ENCODE measurements at places on chromosomes 2 and 18.

GRCh38 chr18:69088973-69089372 is 291.1 kb downstream of the CCDC102B start:
- DNase-seq = no peak

DNA sequence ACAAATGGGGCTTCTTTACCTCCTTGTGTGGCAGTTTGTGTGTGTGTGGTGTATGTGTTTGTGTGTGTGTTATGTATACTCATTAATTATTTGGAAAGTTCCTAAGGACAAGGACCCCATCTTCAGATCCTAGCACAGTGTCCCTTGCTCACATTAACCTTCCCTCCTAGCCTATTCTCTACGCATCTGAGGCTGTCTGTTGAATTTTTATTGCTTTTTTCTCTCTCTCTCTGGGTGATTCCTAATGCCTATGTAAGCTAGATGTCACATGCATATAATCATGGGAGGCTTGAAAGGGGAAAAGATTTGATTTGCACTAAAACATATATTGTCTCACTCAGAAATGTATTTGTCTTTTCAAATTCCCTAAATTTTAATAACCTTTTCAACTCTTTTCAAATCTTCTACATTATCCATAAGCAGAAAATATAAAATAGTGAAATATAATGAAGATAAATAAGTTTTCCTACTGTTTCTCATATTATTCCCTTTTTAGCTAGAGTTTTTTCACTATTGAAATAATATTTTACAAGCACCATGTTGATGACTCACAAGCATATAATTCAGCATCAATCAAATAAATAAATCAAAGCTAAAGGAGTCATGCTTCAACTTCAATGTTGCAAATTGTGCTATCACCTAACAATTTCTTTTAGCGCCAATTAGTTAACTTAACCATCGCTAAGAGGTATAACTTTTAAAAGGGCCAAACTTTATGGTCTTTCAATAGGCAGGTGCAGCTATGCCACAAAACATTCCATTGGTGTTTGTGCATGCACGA is 199.0 kb upstream of the ERBB4 start:
- no peak for DNase-seq

DNA sequence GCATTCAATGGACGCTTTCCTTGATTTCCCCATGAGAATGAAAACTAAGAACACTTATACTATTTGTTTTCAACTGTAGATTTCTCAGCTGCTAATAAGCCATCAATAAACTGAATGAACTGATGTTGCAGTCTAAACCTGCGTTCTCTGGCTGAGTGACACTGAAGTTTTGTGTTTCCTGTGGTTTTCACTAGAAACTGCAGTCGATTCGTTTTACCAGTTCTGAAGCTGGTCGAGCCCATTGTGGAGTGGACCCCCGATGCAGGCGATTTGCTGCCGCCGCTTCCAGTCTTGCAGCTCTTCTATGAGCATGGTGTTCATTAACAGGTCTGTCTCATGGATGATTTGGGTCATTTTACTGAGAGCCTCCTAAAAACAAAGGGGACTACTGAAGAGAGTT is 50.6 kb upstream of the STAT1 start:
- no peak for DNase-seq

DNA sequence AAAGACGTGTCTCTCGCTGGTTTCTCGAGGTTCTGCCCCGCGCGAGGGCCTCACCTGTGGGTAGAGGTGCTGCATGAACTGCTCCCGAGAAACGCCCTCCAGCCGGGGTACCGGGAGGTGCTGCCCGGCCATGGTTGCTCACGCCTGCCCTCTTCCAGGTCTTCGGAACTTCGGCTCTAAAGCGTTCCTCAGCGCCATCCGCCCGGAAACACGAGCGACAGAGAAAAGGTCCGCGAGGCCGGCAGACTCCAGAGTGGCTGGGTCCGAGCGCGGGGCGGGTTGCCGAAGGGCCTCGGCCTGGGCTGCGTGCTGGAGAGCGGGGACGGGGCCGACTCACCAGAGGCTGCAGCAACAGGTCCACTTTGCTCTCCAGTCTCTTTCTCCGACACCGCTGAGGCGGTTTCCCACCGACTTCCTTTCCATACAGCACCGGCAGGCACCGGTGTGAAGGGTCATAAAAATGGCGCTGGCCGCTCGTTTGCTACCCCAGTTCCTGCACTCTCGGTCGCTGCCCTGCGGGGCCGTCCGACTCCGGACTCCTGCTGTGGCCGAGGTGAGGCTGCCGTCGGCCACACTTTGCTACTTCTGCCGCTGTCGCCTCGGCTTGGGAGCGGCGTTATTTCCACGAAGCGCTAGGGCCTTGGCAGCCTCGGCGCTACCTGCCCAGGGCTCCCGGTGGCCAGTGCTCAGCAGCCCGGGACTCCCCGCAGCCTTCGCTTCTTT is at the start of the genes MAIP1 and TYW5:
TSS of gene MAIP1 (plus strand) at position 244 of the 723 bp plus-strand sequence. CDS start at position 461, 217 bp downstream.
TSS of gene TYW5 (minus strand) at position 153 of the 723 bp plus-strand sequence. CDS start at position 132, 21 bp downstream.
- DNase-seq = peak; percentile 87

GRCh38 chr18:28108254-28108653 is 68.7 kb downstream of the CDH2 start:
- DNase-seq = no peak

- no peak for DNase-seq
These were observed 252.1 kb upstream of the SLC14A2 start for GRCh38 chr18:45363196-45363595.

Measured in tibial artery (tissue), 4 donors.